ENCODE measurements at places on chromosomes 5 and 9.

- DNase-seq: no peak
Observed at GRCh38 chr9:34809504-34810186, 99.7 kb upstream of the CCL21 start.

- no peak for DNase-seq
Observed at GRCh38 chr5:96144289-96144688, 182.6 kb upstream of the ELL2 start.

- no peak for DNase-seq
Observed at GRCh38 chr9:121990600-121991306, 102.4 kb downstream of the TTLL11 start.

- no peak for DNase-seq
Observed at GRCh38 chr5:168426864-168427172, 59.5 kb upstream of the RARS1 start.

- DNase-seq: no peak
Observed at GRCh38 chr5:91122651-91123050, 260.5 kb downstream of the ARRDC3 start.

GRCh38 chr5:142984011-142984410, 213.8 kb downstream of the ARHGAP26 start:
- DNase-seq: no peak

GRCh38 chr9:75788006-75788634, 102.4 kb upstream of the PCSK5 start:
- DNase-seq: peak; percentile 18

DNA sequence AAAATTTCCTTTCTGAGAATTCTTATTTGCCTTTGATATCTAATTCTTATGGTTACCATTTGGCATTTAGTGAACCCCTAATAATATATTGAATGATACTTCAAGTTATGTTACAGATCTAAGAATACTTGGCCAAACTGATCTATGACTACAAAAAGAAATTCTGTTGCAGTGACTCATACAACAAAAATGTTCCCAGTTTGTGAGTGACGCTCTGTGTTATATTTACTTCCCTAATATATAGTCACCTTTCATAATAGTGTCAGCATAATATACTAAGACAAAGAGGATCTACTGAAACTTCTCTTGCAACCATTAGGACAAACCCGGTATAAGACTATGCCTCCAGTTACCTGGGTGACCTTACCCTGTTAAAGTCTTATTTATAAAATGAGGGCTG, 216.9 kb upstream of the TLX3 start:
- no peak for DNase-seq

DNA sequence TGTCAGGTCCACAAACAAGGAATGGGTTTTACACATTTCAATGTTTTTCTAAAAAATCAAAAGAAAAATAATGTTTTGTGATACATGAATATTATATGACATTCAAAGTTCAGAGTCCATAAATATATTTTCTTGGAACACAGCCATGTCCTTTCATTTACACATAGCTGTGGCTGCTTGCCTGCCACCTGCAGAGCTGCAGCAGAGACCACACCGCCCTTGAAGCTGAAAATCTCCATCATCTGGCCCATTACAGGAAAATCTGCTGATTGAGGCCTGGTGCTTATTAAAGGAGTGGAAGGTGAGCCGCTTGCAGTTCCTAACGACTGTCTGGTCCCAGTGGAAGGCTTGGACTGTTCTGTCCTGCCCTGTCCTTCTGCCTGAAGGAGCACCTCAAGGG, 232.6 kb upstream of the ADAMTS16 start:
- no peak for DNase-seq

DNA sequence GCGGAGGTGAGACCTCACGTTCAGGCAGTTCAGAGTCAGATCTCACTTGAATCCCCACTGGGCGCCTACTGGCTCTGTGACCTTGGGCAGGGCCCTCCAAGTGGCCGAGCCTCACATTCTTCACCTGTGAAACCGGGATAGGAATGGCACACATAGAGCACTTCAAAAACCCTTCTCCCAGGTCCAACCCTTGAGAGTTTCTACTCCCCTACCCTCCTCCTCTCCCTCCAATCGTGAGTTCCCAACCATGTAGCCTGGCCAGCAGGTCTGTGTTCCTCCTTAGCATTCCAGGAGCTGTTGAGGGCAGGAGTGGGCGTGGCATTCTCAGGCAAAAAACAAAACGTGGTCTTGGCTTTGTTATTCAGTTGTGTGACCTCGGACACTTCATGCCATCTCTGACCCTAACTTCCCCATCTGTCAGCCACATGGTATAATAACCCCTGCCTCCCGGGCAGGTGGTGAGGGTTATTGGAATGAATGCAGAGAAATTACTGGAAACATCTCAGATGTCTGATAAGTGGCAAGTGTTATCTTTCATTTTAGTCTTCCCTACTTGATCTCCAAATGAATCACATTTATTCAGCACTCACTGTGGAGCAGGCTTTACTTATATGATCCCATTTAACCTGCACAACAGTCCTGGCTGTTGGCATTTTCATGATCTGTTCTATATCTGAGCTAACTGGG, 112.8 kb upstream of the BOD1 start:
- DNase-seq: no peak

- DNase-seq: no peak
Observed at GRCh38 chr5:153168241-153168640, 322.2 kb upstream of the GRIA1 start.

DNA sequence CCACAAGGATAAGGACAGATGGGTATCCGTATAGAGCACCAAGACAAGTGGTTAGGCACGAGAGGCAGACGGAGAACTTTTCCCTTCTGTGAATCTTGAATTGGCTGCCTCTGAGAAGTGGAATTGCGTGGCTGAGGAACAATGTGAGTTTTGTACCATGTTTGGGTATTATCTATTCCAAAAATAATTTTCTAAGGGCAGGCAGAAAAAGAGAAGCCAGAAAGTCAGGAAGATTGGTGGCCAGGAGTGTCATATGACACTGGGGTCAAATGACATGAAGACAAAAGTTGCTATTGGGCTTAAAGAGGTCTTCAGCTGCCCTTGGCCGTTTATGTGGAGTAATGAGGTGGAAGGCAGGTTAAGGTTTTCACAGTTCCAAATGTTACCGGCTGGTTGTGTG, 14.5 kb downstream of the HABP4 start:
- no peak for DNase-seq

DNA sequence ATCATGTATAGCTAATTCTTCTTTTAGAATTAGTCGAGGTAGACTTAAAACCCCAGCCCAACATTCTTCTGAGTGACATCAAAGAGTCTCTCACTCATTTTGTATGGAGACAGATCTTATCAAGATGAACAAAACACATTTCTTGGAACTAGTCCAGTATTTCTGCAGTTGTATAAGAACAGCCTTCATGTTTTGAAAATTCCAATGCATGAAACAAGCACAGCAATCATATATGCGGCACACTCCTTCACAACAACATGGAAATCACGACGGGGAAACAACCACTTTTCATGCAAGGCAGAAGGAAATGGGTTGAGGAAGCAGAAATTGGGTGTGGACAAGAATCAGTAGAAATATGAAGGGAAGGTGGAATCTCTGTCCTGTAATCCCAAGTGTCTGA, 113.8 kb downstream of the PLK2 start:
- DNase-seq: no peak

GRCh38 chr5:140261403-140262171, 41.3 kb downstream of the PFDN1 start:
- peak; percentile 87 for DNase-seq

- DNase-seq: no peak
Observed at GRCh38 chr5:137195483-137195882, 303.6 kb downstream of the SPOCK1 start.

GRCh38 chr9:68637020-68637419, 68.0 kb upstream of the PIP5K1B start:
- no peak for DNase-seq

DNA sequence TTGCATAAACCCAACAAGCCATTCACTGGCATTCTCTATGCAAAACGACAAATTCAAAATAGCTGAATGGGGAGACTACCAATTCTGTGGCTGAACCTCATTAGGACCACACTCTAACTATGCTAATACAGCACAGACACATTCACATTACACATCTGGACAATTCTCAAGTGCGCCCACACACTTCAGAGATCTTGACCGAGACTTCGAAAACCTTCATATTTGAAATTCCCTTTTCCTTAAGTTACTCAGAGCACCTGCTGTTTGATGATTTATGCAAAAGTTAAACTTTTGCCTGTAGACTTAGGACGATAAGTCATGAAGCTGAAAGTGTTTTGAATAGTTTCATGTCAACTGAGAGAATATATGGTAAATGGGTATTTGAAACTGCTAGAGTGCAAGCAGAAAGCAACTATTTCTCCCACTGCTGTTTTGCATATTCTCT, 111.9 kb downstream of the FBN2 start:
- no peak for DNase-seq

- DNase-seq: peak; percentile 9
Observed at GRCh38 chr5:1737790-1738405, 61.7 kb downstream of the MRPL36 start.

DNA sequence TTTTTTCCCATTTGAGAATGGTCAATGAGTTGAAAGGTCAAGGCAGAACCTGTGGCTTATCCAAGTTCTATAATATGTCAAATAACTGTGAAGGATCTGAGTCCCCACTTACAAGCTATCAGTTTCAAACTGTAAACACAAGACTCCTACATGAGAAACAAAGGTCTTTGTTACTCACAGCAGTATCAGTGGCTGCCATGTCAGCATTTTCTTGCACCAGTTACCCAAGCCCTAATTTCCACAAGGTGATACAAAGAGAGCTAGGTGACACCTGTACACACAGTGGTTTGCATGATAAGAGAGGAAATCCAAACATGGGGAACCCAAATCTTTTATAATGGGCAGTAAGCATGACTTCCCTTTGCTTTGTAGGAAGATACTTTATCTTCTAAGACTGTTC, 8.0 kb upstream of the UBQLN1 start:
- DNase-seq: no peak

GRCh38 chr5:94263068-94263467, 355.3 kb downstream of the KIAA0825 start:
- no peak for DNase-seq

- no peak for DNase-seq
Observed at GRCh38 chr9:107636571-107637381, 147.2 kb upstream of the KLF4 start.

DNA sequence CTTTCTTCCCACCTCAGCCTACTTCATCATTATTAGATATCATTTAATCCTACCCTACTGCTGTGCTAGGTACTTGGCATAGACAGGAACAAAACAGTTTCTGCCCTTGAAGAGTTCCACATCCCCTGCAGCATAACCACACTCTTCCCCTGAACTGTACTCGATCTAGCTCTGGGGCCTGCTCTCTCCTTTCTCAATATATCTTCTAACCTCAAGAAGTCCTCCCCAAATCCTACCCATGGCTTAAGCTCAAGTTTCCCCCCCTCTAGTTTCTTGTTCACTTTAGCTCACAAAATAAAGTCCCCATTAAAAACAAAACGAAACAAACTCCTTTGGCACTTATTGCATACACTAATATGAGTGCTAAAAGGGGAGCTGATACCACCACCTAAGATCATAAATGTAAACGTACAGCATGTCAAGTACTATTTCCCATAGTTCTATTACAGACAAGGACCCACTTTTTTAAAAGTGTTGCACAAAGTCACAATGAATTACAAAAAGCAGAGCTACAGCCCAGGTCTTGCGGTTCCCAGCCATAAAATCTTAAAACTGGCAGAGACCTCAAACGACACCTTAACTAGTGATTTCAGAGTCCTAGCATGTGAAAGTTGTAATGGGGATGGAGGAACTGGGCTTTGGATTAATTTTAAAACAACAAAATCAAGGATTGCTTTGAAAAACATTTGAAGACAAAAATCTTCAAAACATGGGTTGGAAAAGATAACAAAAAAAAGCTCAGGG, 80.7 kb downstream of the PTPDC1 start:
- no peak for DNase-seq

DNA sequence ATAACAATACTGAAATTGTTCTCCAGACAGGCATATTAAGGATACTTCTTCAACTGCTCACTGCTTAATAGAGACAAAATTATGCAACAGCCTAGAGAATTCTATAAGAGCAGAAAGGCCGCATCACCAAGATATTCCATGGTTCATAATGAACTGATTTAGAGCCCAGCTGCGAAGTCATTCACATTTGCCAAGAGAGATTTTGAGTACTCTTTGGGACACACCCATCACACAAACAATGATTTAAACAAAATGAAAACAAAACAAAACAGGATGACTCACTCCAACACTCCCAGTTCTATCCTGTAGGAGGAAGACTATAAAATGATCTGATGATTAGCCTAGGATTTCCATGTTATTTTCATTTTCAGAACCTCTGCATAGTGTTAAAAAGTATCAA, 145.7 kb upstream of the GNA14 start:
- no peak for DNase-seq

DNA sequence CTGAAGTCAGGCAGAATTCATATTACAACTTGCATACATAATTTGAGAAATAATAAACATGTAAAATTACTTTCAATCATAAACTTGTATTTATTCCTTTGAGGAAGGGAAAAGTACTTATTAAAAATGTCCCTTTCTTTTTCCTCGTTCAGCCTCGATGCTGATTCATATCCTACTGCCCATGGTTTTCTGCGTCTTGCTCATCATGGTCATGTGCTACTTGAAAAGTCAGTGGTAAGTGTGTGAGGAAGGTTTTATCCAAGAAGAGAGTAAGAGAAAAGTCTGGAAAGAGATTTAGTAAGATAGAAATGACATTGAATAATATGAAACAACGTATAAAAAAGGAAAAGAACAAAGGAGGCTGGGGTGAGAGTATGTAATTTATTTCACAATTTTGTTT, 85.9 kb downstream of the OSMR start:
- no peak for DNase-seq

DNA sequence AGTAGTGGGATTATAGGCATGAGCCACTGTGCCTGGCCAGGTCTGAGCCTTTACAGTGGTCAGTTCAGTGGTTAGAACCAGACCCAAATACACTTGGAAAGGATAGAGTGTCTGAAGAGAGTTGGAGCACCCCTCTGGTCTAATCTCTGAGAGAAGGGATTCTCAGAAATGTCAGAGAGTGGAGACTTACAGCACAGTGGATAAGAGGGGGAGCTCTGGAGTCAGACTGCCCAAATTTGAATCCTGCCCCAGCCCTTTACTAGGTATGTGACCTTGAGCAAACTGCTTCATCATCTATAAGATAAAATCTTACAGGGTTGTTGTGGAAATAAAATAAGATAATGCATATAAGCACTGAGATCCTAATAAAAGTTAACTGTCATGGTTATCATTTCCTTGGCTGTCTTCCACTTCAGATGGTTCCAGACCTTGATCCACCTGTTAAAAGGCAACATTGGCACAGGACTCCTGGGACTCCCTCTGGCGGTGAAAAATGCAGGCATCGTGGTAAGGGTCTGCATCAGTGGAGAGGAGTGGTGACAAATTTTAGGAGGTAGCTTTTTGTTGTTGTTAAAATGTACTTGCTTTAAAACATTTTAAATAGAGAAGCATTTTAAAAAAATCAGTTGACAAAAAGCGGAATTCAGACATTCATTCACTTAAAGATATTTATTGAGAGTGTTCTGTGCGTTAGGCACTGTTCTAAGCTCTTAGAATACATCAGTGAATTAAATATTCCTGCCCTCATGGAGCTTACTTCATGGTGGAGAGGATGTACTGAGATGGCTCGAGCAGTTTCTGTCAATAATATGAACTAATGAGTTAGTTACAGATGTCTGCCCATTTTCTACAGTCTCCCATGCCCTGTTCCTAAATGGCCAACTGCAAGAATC, 16.0 kb downstream of the SLC36A1 start:
- no peak for DNase-seq

GRCh38 chr9:84070590-84070989, 90.0 kb downstream of the RMI1 start:
- DNase-seq: no peak
